ENCODE measurements at places on chromosomes 2 and 18. TPM values are rescaled to one million over a fixed set of nuclear protein-coding genes. Genes with fewer than 3 reads are reported as not detected.

Gene EFHD1
- total RNA-seq, result 0.45 TPM

Gene UBE2E3
- 26.8 TPM for total RNA-seq

Gene HADHA
- total RNA-seq, result 174 TPM

- no peak for DNase-seq
Measured at GRCh38 chr18:49045585-49045984, 94.8 kb upstream of the SMAD7 start.

DNA sequence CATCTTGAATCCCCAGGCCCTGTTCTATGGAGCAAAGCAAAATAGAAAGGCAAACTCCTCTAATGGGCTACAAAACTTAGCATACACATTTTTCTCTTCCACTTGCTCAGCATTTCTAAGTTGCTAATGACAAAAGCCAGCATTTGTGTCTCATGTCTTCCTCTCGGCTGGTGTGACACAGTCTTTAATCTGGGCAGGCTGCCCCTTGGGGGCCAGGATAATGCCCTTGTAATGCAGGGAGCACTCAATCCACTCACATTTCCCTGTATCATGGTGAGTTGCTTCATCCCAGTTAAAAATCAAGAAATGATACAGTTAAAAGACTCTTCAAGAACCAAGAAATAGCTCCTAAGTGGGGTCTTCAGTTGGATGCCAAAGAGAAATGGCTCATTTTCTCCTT, 109.1 kb upstream of the FBXO11 start:
- no peak for DNase-seq

- no peak for DNase-seq
Measured at GRCh38 chr2:8263901-8264300, 418.0 kb upstream of the ID2 start.

Data from fibroblast of the aortic adventitia (primary cell).